AG04449 (cell line): ENCODE measurements at places on chromosomes 1 and 21.
A peak's percentile ranks its signal among the peaks of the same experiment; 100 is the strongest.

DNA sequence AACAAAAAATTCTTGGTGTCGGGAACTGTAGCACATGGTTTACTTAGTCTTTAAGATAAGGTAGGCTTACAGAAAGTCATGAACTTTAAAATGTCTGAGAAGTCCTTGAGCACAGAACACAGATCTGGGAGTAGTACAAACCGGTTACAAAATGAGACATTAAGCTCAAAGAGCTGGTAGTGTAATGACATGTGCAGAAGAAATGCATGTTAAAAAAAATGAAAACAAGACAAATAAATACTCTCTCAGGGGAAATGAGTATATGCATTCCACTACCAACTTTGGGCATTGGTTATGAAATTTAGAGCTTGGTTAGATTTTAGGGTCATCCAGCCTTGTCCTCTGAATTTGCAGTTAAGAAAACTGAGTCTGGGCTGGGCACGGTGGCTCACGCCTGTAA, 91.5 kb upstream of the F3 start:
- peak; percentile 55 for DNase-seq

DNA sequence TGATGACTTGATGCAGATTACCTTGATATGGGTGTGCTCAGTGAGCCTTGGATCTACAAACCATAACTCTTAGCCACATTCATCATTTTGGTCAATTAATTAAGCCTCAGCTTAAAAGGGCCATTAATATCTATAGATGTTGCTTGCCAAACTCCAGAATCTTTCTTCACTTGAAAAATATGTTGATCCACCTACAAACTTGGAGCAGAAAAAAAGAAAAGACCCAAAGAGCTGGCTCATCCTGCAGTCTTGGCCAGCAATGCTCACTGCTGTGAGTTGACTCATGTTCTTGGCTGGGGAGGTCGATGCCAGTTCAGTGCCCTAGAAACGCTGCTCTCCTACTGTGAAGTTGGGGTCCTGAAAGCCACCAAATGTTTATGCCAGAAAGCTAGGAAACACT, 75.4 kb downstream of the DPT start:
- DNase-seq, result no peak

DNA sequence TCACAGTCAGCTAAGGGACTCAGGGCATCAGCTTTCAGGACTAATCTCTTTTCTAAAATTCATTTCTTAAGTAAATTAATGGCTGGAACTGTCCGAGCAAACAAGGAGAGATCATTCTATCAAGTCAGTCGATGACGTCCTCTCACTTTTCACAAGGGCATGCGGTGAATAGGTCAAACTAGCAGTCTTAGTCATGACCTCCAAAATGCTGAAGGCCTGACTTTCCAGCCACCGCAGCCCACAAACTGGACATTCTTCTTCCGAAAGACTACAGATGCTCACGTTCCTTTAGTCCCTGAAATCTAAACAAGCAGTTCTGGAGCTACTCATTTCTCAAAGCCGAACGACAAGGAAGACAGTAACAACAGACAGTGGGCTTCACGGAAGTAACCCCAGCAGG, 127.9 kb downstream of the TIAM1 start:
- no peak for DNase-seq

- no peak for DNase-seq
These were observed 63.6 kb downstream of the MYOM3 start for GRCh38 chr1:24048205-24048869.

DNA sequence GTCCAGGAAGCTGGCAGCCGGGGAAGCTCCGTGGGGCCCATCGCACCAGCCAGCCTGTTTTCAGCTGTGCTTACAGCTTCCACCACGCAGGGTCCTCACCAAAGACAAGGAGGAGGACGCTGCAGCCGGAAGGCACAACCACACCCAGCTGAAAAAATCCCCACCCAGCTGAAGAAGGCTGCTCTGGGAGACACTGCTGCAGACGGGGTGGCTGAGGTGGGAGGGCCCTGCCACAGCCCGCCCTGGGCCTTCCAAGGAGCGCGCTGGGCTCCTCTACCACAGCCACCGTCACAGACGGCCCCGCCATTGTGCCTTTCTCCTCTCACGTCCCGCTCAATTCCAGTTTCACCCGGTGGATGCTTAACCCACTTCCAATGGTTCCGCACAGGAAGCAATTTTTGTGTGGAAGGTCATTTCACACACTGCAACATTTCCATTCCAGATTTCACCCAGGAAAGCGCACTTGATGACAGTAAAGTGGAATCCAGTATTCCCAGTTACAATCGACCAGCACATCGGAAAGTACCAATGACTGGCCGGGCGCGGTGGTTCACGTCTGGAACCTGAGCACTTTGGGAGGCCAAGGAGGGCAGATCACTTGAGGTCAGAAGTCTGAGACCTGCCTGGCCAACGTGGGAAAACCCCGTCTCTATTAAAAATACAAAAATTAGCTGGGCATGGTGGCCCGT, 47.9 kb downstream of the NPHP4 start:
- no peak for DNase-seq

GRCh38 chr1:16082283-16083038, 9.0 kb upstream of the FAM131C start:
- no peak for DNase-seq

- no peak for DNase-seq
These were observed 65.4 kb downstream of the VWA5B1 start for GRCh38 chr1:20355828-20356735.

DNA sequence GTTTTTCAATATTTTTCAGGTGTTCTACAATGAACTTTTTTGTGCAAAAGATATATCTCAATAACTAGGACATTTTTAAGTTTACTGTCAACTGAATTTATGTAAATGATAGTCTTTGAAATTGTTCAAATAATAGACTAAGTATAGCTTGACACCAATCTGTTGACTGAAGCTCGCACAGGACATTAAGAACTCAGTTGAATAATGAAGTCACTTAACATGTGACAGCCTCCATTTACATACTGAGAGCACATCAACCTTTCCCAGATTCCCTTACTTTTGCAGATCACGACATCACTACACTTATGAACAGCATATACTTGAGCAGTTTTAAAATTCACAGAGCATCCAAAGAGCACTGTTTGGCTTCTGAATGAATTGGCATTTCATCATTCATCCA, 268.2 kb downstream of the LRRC7 start:
- no peak for DNase-seq

DNA sequence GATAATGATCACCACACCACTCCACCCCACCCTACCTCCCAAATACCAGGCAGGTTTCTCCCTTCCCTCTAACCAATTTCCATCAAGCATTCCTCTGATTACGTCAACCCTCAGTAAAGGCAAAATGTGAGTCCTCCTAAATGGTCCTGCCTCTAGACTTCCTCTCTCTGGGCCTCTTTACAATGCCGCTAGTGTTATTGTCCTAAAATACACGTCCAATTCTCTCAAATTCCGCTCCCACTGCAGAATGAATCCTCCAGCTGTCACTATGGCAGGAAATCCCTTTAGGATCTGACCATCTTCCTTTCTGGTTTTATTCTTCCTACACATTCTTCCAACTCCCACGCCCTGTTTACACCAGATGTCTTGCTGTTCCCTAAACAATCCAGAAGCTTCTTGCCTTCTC, 68.7 kb downstream of the DEGS1 start:
- DNase-seq, result no peak

GRCh38 chr1:1627829-1628753, 3.9 kb upstream of the MMP23B start:
- DNase-seq, result no peak

DNA sequence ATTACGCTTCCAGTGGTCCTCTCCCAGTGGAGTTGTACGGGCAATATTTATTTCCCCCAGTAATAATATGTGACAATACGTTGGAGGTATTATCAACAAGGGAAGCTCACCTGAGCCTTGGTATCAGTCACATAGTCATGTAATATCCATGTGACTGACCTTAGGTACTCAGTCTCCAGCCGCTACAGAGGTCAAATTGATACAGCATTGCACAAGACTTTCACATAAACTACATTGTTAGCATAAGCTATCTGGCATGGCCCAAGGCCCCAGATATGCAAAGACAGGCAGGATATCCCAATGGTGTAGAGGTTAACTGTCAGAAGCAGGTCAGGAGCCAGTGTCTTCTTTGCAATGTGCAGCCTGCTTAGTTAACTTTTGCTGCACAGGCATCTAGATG, 15.3 kb upstream of the CHIT1 start:
- DNase-seq, result no peak

DNA sequence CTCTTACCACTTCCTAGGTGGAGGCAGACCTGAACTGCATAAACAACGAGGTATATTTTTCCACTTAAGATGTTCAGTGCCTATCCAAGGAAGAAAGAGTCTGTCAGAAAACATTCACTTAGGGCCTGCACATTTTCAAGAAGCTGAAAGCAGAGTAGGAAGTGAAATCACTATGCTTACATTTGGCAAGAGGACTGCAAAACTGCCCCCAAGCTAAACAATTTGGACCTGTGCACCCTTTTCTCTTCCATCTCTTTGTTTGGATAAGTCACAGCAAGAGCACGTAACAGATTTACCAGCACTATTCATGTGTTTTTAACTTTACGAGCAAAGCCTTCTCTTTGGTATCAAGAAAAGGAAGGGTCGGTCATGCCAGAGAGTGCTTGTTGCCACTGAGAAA, 13.2 kb upstream of the BEND5 start:
- no peak for DNase-seq
